Trophoblast cell (in vitro differentiated cells and primary cell): ENCODE measurements at places on chromosomes 1 and 21.

- DNase-seq: peak; percentile 53
Observed at GRCh38 chr1:236018885-236019453, 45.9 kb downstream of the NID1 start.

- DNase-seq: no peak
Observed at GRCh38 chr1:118075116-118075515, 109.9 kb downstream of the SPAG17 start.

DNA sequence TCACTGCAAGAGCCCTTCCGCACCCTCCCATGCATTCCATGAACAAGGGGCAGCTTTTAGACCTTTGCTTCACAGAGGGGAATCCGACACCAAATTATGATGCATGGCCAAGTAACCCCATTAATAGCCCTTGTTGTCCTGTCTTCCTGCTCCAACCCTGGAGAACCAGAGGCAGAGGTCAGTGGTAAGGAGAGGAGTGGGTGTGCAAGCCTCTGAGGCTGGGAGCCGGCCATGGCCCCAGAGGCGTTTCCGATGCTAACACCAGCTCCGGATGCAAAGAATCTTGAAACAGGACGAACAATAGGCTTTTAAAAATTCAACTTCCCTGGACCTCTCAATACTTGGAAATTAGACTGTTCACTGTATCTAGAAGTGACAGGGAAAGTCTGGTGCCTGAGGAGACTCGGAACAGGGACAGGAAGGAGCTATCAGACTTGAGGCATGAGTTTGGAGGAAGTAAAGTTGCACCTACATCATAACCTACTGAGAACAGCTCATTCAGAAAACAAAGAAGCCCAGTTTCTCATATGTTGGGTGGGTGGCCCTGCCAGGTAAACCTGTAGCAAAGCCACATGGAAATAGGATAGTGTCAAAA is 101.2 kb upstream of the ERG start:
- DNase-seq: no peak

GRCh38 chr1:111620441-111620971 is 917 bp downstream of the RAP1A start:
- DNase-seq: peak; percentile 9

- peak; percentile 47 for DNase-seq
Observed at GRCh38 chr1:20978413-20978812, 191.3 kb upstream of the HP1BP3 start.

DNA sequence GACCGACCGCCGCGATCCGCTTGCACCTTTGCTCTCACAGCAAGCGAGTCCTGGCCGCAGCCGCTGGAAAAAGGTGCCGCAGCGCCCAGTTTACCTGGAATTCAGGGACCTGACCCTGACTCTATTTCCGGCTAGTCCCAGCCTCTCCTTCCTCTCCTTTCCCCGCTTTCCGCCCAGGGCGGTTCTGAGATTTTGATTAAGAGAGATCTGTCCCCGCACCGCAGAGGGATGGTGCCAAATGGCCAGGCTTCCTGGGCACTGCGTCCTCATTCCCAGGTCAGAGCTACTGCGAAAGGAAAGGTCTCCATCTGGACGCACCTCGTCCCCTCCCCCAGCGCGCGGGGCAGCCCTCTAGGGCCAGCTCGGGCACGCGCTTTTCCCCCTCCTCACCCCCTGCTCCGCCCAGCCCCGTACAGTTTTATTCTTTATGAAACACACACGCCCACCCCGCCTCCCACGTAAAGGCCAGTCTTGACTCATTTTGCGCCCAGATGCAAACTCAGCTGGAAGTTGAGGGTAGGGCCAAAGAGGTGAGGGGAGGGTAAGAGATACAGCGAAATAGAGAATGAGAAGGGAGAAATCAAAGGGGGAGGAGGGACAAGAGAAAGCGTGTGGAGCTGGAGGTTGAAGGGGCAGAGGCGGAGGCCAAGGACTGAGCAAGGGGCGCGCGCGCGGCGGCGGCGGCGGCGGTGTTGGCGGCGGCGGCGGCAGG is 411.8 kb upstream of the ESRRG start:
- no peak for DNase-seq

- DNase-seq: peak; percentile 44
Observed at GRCh38 chr1:184972315-184973055, 1.8 kb downstream of the NIBAN1 start.

DNA sequence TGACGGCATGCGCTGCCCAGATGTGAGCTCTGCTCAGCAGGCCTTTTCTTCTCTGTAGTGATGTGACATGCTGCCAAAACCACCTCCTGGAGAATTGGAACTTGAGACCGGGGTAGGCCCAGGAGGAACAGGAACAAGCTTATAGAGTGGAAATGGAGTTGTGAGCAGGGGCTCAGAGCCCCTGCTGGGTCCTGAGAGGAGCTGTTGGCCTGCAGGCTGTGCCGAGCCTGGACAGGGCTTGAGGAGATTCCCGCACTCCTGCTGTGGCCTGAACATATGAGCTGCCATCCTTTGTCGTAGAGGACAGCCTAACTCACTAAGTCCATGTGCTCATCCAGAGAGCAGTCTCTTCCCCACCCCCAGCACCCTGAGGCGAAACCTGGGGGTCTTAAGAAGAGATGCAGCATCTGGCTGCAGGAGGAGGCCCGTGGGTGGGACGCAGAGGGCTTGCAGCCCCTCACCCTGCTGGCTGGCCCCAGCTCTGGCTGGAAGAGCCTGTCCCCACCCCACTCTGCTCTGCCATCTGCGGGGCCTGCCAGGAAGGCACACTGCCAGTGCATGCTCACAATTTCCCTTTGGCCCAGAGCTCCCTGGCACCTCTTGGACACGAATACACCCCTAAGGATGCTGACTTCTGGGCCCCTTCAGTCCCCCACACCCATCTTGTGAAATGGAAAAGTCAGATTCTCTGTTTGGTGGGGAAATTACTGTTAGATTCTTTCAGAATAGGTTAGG is 42.5 kb downstream of the PTPRF start:
- no peak for DNase-seq

DNA sequence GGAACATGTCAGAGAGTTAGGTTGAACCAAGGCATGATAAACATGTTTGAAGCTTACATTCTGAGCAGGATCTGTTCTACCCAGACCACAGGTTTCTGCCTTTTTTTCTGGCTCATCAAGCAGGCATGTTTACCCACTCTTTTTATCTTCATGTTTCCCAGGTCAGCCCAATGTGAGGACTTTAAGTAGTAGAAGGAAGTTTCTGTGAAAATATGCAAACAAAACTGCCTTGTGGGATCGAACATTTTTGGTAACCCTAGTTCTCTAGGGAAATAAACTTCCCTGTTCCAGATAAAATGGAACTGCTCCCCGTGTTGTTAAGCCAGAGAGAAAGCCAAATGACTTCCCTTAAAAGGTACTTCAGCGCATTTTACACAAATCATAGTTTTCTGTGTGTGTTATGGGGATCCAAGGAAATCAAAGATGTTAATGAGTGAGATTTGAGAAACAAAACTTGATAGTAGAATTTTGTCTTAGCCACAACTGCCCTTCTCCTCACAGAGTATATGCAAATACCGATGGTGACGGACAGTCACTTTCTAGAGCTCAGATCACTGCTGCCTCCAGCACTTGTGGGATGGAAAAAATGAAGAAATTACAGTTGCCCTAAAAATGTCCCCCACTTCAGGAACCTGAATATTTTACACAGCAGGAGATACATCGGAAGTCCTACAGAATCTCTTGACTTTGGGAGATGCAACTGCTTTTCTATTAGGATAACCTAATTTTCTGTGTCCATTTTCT is 765 bp upstream of the HIPK1 start:
- no peak for DNase-seq
